Fibroblast of mammary gland (primary cell): ENCODE measurements at places on chromosomes 7 and 10.
A peak's percentile ranks its signal among the peaks of the same experiment; 100 is the strongest.

GRCh38 chr10:59580026-59580863 is 129.4 kb downstream of the SLC16A9 start:
- DNase-seq, result peak; percentile 65

- DNase-seq, result no peak
Observed at GRCh38 chr10:1776127-1776662, 38.9 kb upstream of the ADARB2 start.

DNA sequence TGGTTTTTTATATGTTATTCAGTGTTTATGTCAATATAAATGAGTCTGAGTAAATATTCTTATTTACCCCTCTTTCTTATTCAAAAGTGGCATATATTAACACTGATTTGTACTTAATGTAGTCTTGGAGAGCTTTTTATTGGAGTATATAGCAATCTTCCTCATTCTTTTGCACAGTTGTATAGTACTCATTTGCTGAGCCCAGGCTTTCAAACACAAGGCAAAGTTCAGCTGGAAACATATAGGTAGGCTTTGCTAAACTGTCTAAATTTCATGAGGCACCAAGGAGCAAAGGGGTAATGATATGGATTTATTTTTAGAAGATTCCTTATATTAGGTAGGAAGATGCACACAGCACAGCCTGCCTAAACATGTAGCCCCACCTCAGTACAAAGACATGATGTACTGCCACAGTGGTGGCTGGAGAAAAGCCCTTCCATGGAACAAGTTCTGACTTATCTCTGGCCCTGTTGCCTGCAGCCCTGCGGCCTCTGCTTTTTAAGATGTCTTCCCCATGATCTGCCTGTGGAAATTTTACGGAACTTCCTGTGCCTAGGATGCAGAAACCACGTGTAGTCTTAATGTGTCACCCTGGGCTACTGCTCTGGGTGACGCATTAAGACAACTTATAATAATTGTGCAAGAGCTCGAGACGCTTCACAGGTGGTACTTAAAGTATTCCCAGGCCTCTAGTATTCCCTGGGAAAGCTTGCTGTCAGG is 9.6 kb upstream of the PDCD4 start:
- peak; percentile 45 for DNase-seq

- no peak for DNase-seq
Observed at GRCh38 chr10:89153971-89154370, 53.1 kb downstream of the CH25H start.

DNA sequence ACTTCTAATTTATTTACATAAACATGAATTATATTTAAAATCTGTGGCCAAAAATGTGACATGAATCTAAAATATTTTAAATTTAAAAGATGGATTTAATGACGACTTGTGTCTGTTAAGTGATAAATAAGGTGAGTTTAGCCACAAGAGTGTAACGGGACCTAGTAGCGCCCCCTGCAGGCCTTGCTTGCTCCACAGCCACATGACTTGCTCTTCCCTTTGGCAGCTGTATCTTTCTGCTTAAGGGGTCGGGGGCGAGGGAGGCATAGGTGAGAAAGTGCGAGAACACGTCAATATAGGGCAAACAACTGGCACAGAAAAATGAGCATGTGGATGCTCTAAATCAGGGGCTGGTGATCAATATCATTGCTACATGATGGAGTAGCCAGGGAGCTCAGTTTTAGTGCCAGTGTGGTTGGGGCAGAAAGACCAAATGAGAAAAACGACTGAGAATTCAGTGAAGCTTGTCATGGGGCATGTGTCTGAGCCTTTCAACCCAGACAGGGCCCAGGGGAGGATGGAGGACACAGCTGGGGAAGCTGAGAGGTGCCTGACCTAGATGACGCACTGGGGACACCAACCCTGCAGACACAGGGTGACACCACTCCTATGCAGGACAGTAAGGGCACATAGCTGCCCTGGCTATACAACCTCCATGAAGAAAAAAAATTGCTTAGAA is 49.8 kb downstream of the PAXIP1 start:
- DNase-seq, result peak; percentile 48

DNA sequence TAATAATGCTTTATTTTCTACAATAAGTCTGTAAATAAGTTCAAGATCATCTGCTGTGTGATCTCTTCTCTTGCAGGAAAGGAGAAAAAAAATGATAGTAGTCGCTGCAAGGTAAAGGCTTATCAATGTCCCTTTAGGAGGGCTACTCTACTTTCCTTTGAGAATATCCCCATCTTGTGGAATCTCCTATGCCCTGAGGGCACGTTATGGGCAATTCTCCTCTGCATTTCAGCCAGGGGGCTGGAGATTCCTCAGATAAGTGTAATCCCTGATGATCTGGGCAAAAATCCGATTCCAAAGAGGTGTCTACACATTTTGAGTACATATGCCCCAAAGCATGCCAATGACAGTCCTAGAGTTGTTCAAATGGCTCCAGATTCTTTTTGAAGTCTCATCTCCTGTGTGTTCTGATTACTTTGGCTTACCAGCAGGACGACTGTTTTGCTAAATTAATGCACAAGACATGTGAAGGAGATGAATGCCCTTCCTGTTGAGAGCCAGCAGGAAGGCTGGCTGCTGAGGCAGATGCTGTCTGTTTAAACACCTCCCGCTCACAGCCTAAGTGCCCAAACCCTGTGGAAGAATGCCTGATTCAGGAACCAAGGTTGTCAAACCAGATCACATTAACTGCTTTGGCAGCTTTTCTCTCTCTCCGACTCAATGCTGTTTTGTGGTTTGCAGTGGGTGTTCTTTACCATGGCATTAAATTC is 171.2 kb upstream of the COL1A2 start:
- DNase-seq, result peak; percentile 71

- no peak for DNase-seq
Observed at GRCh38 chr7:22435105-22435504, 64.9 kb downstream of the STEAP1B start.
